Fibroblast of skin of scalp (primary cell): ENCODE measurements at places on chromosomes 12 and 14.
A peak's percentile ranks its signal among the peaks of the same experiment; 100 is the strongest.

- no peak for DNase-seq
These were observed 1.3 kb downstream of the DDX51 start for GRCh38 chr12:132142679-132143335.

- DNase-seq: no peak
These were observed 17.9 kb downstream of the RECQL start for GRCh38 chr12:21483531-21483930.

- peak; percentile 8 for DNase-seq
These were observed 9.5 kb downstream of the POMT2 start for GRCh38 chr14:77311217-77311616.

- peak; percentile 88 for DNase-seq
These were observed 11.1 kb downstream of the AQP6 start for GRCh38 chr12:49983892-49984291.

DNA sequence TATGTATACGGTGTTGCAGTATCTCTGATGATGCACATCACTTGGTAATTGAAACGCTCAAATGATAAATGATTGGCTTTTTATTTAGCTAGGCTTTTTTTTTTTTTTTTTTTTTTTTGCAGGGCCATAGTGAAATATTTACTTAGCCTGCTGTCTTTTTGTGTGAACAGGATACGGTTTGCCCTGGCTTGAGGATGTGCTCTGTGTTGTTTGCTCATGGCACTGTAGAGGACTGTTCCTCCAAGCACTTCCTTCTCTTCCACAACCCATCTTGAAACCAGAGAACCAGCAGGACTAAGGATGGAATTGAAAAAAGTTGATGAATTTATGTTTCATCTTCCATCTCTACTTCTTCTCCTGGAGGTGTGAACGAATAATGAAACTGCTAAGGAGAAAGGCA, 15.5 kb upstream of the SSPN start:
- no peak for DNase-seq

- DNase-seq: no peak
These were observed 40.2 kb downstream of the SPRING1 start for GRCh38 chr12:116697716-116698115.

GRCh38 chr14:99773521-99774497, 19.4 kb upstream of the EML1 start:
- DNase-seq: no peak

DNA sequence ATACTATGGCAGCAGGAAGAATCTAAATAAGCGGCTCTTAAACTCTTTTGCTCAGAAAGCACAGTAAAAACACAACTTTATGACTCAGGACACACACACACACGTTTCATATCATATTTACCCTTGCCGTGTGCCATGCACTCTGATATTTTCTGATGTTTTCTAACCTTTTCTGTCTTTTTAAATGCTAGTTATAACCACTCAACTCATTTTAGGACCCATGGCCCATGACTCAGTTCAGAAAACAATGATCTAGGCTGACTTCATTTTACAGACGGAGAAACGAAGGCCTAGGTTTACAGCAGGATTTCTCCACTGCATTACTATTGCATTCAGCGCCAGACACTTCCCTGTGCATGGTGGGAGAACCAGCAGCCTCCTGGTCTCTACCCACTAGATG, 9.1 kb downstream of the VWF start:
- DNase-seq: no peak

GRCh38 chr14:81737938-81738337, 204.3 kb upstream of the SEL1L start:
- DNase-seq: no peak

GRCh38 chr12:124790650-124791400, 72.8 kb downstream of the SCARB1 start:
- DNase-seq: no peak

DNA sequence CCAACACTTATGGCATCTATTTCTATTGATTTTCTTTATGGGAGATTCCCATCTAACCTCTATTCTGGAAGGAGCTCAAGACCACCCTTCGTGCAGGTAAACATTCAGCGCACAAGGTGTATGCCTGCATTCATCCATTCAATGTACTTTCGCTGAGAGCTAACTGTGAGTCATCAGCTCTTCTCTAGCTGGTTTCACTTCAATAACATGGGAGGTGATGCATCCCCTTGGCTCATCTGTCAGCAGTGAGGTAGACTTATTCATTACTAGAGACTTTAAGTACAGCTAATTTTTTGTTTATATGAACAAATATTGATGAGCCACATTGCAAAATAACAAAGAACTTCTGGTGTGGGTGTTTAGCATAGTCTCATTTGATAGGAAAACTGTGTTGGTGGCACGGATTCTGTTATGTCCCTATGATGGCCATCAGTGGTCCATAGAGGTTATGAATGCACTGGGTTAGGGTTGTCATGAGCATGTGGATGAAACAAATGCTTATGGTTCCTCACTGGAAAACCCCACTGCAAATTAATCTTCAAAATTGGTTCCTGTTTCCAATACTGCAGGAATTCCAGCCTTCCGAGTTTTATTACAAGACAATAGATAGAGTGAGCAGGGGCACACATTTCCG, 1151.0 kb downstream of the BCL11B start:
- no peak for DNase-seq

- DNase-seq: no peak
These were observed 13.3 kb downstream of the BDKRB1 start for GRCh38 chr14:96269359-96269710.

DNA sequence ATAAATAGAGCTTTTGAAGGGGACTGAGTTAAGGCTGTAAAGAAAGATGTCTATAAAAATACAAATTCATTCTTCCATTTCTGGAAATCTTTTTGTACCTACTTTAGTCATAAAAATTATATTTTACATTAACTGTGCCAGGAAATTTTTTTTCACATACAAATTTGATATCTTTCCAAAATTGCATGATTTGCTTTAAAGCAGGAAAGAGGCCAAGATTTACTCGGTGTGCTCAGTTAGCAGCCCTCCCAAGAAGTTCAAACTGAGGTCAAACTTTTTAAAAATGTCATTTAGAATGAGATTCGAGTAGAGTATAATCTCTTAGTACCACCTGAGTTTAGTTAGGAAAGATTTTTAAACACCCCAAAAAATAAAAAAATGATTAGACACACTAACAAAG, 173.2 kb upstream of the GRIP1 start:
- DNase-seq: no peak

GRCh38 chr12:54164387-54165145, 24.2 kb downstream of the SMUG1 start:
- no peak for DNase-seq

DNA sequence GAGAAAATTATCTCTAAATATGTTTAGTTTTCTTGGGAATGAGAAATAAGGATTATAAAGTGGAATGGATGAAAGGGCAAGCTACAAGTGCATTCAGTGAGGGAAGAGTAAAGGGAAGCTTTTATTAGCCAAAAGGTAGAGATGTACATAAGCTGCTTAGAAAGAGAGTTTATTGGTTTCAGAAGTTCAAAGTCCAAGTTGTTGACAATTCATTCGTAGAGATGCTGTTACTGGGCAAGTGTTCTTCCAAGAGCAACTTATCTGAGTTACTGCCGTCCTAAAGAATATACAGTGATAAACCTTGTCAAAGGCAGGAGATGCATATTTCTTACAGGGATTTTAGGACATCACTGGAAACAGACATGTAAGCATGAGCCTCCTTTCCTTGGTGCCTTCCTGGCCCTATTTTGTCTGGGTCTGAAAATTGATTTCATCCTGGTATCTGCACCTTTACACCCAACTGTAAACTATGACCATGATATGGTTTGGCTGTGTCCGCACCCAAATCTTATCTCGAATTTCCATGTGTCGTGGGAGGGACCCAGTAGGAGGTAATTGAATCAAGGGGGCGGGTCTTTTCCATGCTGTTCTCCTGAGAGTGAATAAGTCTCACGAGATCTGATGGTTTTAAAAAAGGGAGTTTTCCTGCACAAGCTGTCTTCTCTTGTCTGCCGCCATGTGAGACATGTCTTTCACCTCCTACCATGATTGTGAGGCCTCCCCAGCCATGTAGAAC, 46.8 kb downstream of the TRMT5 start:
- no peak for DNase-seq

- DNase-seq: peak; percentile 85
These were observed 13.7 kb upstream of the TMEM106C start for GRCh38 chr12:47949441-47950341.

DNA sequence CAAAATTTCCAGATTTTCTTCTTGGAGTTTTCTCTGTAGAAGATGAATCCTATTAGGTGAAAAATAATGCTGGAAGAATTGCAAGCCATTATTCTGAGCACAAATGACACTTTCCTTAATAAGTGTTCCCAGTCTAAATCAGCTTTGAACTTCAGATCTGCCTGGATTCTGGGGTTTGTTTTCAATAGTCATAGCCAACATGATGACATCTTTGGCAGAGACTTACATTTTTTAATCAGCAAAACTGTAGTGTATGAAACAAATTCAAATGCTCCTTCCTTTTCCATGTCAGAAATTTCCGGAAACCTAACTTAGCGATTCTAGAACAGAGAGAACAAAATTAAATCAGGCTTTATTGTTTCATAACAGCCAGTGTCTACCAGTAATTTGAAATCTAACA, 88.5 kb downstream of the TSPAN8 start:
- DNase-seq: no peak

- peak; percentile 71 for DNase-seq
These were observed 260.8 kb downstream of the RASSF9 start for GRCh38 chr12:85575120-85576096.

- no peak for DNase-seq
These were observed 283 bp downstream of the LMO3 start for GRCh38 chr12:16605642-16606116.

GRCh38 chr12:20508962-20509361, 140.6 kb downstream of the PDE3A start:
- DNase-seq: no peak

DNA sequence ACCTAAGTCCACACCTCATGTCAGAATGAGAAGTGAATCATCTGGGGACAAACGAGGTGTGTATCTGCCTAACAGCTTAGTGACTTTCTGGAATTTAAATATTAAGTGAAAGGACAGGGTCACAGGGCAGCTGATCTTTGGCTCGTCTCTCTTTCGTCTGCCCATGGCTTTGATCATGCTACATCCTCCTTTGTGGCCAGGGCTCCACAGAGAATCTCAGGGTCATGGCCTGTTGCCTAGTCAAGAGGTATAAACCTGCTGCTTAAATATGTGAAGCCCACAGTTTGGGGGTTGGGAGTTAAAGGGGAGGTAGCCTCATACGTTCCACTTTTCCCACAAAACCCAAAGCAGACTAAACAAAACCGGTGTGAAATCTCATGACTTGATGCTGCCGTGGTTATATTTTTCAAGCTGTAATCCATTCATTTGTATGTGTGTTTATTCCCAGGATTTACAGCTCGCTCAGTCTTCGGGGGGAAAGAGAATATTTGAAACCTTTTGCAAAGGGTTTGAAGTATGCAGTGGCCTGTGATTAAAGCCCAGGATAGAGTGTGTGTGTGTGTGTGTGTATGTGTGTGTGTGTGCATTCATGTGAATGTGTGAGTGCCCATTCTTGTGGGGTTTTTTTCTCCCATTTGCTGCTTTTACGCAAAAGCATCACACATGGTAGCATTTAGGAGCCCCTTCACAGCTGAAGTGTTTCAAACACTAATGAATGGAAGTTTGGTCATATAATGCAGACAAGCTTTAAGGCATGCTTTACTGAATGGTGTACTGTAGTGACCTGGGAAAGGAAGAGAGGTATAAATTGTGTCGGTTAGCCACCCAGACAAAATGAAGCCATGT, 137.1 kb downstream of the HMGA2 start:
- peak; percentile 35 for DNase-seq

GRCh38 chr14:103121846-103122584, 1.2 kb upstream of the TNFAIP2 start:
- DNase-seq: peak; percentile 82

DNA sequence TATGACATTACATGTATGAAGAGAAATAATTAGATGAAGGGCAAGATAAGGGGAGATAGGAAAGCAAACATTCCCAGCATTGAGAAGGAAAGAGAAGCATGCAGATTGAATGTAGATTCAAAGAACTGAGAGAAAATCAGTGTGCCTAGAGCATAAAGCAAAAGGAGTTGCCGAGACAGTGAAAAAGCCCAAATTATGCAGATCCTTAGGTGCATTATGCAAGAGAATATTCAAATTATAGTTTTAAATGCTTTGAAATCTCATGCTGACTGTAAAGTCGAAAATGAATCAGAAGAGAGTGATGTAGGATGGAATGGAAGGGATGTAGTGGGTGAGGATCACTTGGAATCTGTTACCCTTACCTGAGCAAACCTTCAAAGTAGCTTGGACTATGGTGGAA, 49.9 kb downstream of the PPP4R4 start:
- DNase-seq: no peak

DNA sequence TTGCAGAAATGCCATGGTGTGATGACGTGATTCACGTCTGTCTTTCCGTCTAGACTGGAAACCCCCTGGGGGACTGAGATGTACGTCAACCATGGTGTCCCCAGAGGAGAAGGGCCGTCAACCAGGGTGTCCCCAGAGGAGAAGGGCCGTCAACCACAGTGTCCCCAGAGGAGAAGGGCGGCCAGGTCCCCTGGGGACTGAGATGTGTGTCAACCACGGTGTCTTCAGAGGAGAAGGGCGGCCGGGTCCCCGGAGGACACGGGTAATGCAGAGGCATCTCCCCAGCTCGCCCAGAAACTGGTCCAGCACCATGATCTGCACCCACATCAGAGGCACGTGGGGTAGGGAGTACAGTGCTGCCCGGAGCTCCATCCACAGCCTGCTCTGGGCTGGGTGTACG, 30.6 kb upstream of the GALNT9 start:
- DNase-seq: no peak

GRCh38 chr12:75716291-75717025, 205.0 kb upstream of the KRR1 start:
- DNase-seq: no peak

DNA sequence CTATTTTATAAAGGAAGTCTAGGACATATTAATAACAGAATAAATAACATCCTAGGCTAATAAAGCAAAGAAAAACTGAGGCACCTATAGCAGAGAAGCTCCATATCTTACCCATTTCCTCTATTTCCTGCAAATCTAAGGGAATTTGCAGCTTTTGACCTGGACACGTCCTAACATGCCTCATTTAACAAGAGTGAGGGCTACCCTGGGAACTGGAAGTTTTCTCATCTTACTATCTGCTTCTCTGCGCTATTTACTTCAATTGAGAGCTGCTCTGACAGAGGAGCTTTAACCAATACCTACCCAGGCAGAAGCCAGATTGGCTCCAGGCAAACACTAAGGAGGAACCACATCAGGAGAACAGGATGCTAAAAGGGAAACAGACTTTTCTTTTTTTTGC, 5.7 kb downstream of the YBX3 start:
- no peak for DNase-seq

DNA sequence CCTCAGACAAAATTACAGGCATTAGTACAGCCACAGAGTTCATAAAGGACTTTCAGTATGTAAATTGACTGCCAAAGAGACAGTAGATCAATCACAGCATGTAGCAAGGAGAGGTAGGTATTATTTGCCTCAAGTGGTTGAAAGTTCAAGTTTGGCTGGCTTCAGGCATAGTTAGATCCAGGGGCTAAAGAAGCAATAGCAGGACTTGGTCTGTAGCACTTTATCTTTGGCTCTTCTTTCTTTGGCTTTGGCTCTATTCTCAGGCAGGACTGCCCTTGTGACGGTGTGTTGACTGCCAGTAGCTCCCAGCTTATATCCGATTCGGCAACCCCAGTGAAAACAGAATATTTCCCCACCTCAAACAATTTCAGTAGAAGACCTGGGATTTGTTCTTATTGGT, 346.0 kb upstream of the TBX3 start:
- no peak for DNase-seq
